DMS 273 treated with DMSO at 0.1 percent for 48 hours (cell line): ENCODE measurements at places on chromosomes 12 and 14.

DNA sequence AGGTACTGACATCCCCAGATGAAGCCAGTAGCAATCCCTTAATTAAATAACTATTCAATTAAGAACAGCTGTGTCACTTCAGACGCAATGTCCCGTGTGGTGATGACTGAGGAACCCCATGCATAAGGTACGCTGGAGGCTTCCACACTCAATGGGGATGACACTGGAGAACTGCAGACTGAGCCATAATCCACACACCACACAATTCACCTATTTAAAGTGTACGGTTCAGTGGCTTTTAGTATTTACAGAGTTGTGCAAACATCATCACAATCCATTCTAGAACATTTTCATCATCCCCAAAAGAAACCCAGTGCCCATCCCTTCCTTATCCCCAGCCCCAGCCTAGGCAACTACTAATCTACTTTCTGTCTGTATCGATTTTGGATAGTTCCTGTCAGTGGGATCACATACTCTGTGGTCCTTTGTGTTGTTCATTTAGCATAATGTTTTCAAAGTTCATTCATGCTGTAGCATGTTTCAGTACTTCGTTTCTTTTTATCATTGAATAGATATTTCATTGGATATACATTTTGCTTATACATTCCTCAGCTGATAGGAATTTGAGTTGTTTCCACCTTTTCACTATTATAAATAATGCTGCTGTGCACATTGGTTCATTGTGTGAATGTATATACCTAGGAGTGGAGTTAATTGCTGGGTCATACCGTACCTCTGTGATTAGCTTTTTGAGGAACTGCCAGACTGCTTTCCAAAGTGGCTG lies 61.1 kb downstream of the NINJ2 start:
- DNase-seq: no peak

DNA sequence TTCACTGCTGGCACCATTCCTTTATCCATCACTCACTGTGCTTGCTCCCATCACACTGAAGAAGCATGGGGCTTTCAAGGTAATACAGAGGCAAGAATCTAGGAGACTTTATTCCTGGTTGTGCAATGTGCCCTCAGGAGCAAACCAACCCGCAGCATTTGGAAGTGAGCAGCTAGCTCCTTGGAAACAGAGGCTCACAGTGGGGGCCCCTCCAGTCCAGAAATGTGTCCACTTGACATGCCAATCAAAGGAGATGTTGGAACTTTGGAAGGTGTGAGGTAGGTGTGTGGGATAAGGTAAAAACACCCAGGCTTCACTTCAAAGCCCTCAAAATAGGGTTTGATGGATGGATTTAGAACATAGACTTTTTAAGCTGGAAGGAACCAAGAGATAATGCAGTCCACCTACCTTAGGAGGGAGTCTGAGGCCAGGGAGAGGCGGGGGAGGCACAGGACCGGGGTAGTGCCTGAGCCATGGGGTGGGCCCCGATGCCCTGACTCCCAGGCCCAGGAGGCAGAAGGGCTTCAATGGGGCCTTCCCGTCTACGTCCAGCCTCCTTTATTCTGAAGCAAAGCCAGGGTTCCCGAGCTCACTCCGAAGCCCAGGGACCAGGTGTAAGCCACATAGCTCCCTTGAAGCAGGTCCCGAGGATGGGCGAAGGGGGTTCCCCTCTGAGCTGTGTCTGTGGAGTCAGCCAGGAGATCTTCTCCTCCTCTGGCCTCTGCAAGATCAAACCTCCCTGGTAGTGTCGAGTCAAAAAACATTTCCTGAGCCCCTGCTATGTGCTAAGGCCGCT lies 17.6 kb upstream of the BCL11B start:
- no peak for DNase-seq

DNA sequence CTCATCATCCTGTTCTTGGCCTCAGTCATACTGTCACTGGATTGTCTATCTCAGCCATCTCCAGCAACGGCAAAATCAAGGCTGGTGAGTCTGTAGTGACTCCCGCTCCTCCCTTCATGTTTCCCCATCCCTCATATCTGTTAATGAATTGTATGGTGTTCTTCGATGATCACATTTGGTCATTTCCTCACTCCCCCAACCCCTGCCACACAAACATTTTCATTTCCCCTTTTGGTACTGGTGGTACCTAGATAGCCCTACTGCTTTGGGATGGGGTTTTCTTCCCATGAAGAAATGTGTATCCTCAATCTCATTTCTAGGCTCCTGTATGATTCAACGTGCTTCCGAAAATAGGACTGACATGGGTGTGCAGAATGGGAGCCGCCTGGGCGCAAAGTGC lies 2.7 kb upstream of the KLHL33 start:
- no peak for DNase-seq

GRCh38 chr12:21151184-21151583 lies 20.2 kb downstream of the SLCO1B1 start:
- DNase-seq: no peak

DNA sequence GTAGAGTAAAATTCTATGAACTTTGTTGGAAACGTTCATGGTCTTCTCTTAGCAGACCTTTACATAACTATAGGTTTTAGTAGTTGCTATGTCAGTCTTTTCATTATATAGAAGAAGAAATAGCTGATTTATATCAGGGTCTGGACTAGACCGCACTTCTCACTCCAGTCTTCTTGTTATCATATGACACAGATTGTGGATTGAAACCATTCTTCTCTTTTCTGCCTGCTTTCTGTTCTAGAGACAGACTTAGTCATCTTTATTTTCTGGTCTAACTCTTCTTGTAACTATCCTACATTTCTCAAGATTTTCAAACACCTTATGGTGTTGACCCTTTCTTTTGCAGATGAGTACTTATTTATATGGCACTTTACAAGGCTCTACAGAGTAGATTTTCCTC lies 55.7 kb downstream of the PCNX1 start:
- no peak for DNase-seq

GRCh38 chr14:68894802-68895703 lies 84.0 kb downstream of the ACTN1 start:
- DNase-seq: no peak
